ENCODE measurements at places on chromosomes 16 and 17.

DNA sequence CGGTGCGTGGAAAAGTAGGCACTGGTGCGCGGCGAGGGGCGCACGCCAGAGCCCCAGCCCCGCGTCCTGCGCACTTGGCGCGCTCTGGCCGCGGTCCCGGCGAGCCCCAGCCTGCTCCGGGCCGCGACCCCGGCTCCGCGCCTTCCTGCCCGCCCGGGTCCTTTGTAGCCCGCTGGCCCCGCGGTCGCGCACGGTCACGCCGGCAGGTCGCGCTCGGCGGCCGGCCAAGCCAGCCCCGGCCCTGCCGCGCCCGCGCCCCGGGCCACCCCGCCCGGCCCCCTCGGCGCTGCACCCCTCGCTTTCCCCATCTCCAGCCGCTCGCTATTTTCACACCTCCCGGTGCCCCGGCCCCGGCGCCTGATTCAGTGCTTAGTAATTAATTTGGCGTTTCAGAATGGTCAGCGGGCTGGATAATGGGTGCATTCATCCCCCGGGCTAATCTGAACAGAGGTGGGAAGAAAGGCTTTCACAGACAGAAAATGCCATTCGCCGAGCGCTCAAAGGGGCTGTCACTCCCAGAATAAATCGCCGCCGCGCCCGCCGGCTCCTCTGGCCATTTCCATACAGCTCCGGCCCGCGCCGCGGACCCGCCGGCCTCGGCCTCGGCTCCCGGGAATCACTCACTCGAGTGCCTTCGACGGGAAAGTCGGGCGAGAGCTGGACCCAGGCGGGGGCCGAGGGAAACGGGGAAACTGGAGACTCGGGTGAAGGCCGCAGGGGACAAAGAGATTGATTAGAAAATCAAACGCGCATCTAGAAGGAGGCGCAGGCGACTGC is 17.8 kb upstream of the NTN1 start:
- no peak for DNase-seq

GRCh38 chr17:65530523-65531255 is 30.8 kb downstream of the AXIN2 start:
- DNase-seq = no peak

GRCh38 chr17:10151667-10152496 is 46.5 kb downstream of the GAS7 start:
- no peak for DNase-seq

DNA sequence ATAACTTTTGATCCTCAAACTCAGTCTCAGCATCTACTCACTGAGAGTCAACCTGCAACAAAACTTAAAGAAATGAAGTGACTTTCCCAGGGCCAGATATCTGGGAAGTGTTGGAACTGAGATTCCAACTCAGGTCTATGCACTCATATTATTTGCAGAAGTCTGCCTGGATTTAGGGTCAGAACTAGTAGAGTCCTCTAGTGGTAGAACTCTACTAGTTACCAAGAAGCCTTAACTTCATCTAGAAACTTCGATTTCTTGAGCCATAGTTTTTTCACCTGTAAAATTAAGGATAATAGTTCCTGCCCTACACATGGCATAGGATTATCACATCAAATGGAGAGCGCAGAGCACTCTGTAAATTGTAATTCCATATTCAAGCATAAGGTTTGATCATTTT is 23.4 kb upstream of the KRT24 start:
- DNase-seq = no peak

GRCh38 chr16:86395477-86395876 is 114.8 kb upstream of the FOXF1 start:
- DNase-seq = no peak

GRCh38 chr17:2086306-2086705 is 31.4 kb downstream of the HIC1 start:
- no peak for DNase-seq

- DNase-seq = no peak
Measured at GRCh38 chr17:48541577-48542113, 3.3 kb downstream of the HOXB2 start.

GRCh38 chr17:57518587-57519581 is 226.2 kb downstream of the CCDC182 start:
- no peak for DNase-seq

DNA sequence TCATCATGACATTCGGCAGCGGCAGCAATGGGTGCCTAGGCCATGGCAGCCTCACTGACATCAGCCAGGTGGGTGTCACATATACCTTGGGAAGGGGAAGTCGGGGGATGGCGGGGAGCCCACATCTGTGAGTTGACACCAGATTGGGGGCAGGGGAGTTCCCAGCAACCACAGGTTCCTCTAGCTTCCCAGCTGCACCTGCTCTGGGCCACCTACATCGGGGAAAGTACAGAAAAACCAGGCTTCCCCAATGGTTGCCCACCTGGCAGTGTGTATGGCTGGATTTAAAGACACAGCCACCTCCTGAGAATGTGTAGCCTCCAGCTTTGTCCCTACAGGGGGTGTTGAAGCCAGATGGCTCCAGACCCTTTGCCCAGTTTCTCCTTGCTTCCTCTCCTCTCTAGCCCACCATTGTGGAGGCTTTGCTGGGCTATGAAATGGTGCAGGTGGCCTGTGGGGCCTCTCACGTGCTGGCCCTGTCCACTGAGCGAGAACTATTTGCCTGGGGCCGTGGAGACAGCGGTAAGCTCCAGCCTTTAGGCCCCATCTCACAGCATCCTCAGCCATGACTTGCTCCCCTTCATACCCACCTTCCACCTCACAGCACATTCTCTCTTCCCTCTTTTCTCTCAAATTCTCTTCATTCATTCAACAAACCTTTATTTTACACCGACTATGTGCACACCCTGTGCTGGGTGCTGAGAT is 5.0 kb upstream of the TRAF4 start:
- DNase-seq = peak; percentile 77
